ENCODE measurements at places on chromosomes 2 and 18.

- DNase-seq, result no peak
These were observed 141.8 kb downstream of the SMAD2 start for GRCh38 chr18:47788621-47789020.

DNA sequence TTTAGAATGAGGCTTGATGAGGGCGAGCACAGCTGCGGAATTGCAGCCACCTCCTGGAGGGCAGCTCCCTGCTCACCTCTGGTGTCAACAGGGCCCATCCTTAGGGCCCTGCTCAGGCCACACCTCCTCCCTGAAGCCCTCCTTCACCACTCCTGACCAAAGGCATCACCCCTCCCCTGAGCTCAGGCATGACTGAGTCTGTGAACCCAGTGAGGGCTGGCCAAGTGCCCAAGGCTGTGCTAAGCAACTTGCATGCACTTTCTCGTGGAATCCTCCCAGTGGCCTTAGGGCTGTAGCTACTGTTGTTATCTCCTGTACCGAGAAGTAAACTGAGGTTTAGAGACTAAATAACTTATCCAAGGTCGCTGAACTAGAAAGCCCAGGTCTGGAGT, 101.7 kb downstream of the KLHL29 start:
- no peak for DNase-seq

DNA sequence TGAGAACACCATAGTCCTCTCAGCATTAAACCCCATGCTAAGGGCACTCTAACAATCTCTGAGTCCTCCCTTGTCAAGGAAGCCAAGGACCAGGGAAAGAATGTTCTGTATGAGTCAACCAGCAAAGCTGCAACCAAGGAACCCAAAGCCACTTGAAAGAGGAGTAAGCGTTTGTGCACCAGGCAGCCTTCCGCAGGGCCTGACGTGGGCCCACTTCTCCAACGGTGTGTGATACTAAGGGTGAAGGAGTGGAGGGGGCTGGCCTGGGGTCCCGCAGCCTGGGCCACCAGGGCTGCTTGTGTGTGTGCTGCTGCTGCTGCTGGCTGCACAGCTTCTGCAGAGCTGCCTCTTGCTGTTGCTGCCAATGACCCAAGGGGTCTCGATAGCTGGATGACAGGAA, 30.1 kb upstream of the GALNT14 start:
- no peak for DNase-seq

DNA sequence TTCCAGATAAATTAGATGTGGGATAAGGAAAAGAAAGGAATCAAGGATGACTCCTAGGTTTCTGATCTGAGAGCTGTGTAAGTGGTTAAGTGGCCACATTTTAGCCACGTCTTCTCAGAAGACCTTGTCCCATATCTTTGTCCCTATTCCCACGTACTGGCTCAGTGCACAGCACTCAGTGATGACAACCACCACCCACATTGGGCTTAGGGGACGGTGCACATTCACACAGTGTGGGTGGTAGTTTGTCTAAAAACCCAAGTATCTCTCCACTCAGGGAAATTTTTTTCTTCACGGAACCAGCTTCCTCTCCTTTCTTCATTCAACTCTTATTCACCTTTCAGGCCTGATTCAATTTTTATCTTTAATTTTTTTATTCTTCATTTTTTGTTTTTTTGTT, 30.6 kb upstream of the GCC2 start:
- DNase-seq, result no peak

GRCh38 chr18:39205565-39206195, 1640.1 kb upstream of the CELF4 start:
- DNase-seq, result no peak

DNA sequence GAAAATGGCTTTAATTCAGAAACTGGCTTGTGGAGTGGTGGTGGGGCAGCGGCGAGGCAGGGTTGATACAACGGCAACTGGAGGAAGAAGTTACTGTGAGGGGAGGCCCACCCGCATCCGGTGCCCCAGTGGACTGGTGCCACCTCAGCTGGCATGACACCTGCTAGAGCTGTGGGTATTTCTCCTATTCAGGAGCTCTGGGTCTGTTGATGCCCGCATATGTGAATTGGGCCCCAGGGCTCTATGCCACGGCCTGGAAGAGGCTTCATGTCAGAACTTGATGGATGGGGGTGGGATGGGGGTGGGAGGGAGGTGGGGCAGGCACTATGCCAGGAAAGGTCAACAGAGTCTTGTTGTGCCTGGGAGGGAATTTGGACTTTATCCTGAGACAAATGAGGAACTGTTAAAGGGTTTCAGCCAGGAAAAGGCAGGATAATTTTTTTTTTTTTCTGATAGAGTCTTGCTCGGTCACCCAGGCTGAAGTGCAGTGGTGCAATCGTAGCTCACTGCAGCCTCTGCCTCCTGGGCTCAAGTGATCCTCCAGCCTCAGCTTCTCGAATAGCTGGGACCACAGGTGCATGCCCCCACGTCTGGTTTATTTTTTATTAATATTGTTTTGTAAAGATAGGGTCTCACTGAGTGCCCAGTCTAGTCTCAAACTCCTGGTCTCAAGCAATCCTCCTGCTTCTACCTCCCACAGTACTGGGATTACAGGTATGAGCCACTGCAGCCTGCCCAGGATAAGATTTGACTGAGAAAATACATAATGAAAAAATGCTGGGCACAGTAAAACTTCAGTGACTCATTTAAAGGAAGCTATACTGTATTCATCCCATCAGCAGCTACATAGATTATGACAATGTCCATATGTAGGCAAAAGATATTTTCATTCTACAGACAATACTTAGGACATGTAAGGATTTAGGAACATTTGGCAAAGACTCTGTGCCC, 52.6 kb downstream of the SH2D6 start:
- DNase-seq, result no peak

DNA sequence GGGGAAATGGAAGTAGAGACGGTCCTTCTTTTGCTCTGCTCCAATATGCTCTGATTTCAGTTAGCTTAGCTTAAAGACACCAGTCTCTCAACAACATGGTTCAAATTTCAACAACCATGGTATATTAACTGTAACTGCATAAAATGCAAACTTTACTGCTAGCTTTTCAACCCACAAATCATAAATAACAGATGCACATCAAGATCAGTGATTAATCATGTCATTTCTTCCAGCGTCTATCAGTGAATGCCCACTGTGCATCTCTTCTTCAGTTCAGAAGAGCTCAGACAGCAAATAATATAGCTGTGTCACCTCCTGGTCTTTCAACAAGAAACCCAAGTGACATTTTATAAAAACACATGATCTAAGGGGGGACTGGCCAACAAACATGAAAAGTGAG, 12.6 kb downstream of the PECR start:
- DNase-seq, result no peak

DNA sequence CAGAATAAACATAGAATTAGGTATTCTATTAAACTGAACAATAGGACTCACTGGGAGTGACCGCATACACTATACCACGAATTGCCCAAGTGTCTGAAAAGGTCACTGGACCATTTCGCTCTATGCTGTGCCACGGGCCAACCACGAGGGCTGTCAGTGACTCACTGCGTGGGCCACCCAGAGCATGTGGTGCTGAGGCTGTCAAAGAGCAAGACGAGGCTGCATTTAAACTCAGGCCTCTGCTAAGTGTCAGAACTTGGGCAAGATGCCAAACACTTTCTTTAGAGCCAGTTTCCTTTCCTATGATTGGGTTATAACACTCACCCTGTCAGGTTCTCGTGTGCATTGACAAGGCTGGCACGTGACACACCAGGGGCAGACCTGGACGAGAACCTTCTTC, 97.5 kb downstream of the SH3YL1 start:
- DNase-seq, result no peak

DNA sequence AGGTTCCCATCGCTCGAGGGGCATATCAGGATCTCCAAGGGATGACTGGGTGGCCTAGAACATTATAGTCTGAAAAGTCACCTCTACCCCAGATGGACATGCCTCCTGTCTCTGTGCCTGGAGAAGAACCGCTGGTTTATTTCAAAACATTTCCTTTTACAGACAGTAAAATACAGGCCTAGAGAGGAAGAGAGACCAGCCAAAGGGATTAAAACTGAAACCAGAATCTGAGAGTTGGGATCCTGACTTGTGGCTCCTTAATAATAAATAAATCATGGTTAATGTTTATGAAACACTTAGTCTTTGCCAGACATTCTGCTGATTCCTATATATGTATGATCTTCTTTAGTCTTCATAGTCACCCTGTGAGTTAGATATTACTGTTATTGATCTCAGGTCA, 153.7 kb downstream of the DDX1 start:
- no peak for DNase-seq

GRCh38 chr2:186595219-186595618, 5.4 kb downstream of the ITGAV start:
- DNase-seq, result no peak

DNA sequence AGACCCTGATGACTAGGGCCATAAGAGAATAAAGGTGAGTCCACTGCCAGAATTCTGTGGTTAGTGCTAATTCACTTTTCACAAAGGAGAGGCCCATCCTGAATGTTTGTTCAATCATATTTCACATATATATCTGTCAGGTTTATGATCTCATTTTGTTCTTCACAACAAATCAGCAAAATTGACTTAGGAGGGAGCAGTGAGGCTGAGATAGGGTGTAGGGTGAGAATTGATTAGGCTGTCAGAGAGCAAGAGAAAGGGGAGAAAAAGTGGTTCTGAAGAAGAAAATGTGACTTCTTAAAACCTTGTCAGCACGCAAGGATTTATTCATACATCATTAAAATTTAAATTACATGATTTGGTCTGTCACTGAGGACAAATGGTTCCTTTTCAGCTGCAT, 117.7 kb downstream of the FHOD3 start:
- no peak for DNase-seq

DNA sequence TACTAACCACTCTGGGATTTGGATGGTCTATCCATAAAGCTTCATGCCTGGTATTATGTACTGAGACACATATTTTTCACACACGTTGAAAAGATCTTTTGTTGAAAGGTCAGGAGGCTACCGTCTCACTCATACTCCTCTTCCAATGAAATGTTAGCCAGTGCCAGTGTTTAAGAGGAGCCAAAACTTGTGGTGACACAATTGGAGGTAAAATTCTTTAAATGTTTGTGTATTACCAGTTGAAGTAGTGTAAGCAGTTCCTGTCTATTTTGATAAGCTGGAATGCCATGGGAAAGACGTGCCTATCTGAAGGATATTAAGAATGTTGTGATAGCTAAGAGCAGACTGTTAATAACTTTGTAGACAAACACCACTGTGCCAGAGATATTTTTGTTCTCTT, 32.1 kb downstream of the MARCHF7 start:
- DNase-seq, result no peak

DNA sequence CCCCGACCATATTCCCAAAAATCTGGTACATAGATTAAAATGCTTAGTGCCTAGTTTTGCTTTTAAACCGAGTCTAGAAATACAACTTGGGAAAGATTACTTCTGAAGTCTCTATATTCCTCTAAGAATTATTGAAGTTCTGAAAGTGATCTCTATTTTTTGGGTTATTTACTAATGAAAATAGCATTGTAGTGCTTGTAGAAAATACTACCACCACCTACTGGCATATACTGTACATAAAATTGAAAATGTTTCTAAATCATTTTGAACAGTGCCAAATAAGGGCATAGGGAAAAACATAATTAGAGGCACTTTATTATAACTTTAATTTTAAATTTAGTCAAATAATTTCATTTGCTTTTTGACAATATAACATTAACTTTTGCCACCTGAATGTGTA, 1399.6 kb upstream of the ZEB2 start:
- DNase-seq, result no peak

DNA sequence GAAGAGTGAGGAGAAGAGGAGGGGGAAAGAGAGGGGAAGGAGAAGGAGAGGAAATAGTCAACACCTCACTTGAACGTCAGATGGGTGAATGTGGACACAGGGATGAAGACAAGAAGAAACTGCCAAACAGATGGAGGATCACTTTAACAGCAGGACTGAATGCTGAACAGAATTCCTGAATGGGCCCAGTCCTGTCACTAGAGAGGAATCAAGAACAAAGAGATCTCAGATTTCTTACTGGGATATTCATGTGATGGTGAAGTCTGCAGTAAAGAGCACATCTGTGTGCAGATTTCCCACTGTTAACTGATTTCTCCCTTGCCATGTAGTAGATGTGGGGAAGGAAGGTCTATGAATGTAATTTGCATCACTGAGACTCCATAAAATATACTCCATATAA, 135.4 kb downstream of the L3MBTL4 start:
- DNase-seq, result no peak

DNA sequence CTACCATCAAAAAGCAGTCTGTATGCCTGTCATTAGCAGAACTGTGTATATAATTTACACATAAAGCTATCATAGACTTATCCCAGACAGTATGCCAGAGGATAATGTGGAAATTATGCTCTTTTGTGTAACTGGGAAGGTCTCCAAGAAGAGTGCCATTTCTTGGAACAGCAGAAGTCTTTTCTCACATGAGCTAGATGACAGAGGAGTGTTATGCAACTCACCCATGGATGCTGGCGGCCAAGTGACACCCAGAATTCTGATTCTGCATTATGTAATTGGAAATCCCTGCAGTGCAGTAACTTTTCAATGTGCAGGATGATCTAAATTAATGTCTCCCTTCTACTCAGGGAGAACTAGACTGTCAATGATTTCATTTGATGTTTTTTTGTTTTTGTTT, 160.0 kb downstream of the UBE2E3 start:
- DNase-seq, result no peak

DNA sequence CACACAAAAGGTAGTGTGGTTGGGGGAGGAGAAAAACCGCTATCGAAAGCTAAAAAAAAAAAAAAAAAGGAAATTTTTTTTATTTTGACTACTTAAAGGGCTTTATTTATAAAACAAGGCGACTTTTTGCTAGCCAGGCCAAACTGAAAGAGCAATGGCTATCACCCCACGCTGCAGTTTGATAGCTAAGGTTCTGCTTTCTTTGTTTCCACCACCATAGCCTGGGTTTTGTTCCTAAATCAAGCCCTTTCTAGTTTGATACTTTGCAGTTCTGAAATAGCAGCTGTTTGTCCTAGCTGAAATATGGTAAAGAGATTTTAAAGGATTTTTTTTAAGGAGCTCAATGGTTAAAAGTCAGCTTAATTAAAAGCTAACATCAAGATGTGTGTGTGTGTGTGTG, 67.4 kb upstream of the ABCA12 start:
- no peak for DNase-seq

GRCh38 chr2:50535971-50536759, 495.8 kb downstream of the NRXN1 start:
- no peak for DNase-seq

- no peak for DNase-seq
These were observed 61.3 kb upstream of the NXPH2 start for GRCh38 chr2:138841459-138841858.

- DNase-seq, result no peak
These were observed 54.1 kb downstream of the DSC3 start for GRCh38 chr18:30988440-30988839.

GRCh38 chr2:238689331-238689730, 158.6 kb upstream of the TWIST2 start:
- no peak for DNase-seq

- DNase-seq, result no peak
These were observed 335.6 kb downstream of the PIK3C3 start for GRCh38 chr18:42290318-42291307.

DNA sequence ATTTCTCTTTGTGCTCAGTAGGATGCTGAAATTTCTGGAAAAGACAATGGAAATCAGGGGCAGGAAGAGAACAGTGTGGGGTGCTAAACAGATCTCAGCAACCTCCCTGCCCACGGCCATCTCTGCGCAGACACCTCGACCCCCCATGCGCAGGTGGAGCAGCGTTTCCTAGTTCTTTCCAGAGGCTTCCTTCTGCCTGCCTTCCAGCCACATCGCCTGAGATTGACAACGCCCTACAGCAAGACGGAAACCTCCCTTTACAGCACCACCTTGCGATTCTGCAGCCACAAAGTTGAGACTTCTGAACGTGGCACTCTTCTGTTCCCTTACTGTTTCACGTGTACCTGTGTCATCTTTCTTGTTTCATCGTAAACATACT, 31.4 kb upstream of the CASP8 start:
- no peak for DNase-seq
